ENCODE measurements at places on chromosomes 2 and 18. TPM values are rescaled to one million over a fixed set of nuclear protein-coding genes. Genes with fewer than 3 reads are reported as not detected.

DNA sequence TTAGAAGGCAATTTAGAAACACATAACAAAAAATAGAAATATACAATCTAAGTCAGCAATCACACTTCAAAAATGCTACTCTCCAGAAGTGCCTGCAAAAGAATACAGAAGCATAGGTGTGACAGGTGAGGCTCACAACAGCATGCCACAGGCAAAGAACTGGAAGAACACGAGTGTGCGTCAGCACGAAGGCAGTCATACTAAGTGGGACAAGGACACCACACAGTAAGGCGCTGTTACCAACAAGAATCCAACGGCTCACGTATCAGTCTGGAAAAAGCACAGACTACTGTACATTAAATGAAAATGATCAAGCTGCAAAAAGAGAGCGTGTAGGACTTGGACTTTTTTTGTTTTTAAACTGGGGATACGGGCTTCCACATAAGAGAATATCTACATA lies 18.7 kb downstream of the HDLBP start:
- H3K4me3 ChIP-seq: no peak overlapping the region
- DNase-seq: no peak
- peaks cover 24% of the 10 kb centered on the region for H3K4me1 ChIP-seq

Gene ABCG5
- total RNA-seq: not detected

Gene ATRAID
- 109 TPM for total RNA-seq

- H3K27me3 ChIP-seq: no peaks in the 10 kb centered on the region
- H3K36me3 ChIP-seq: no peaks in the 10 kb centered on the region
- H3K4me1 ChIP-seq: peaks cover 2% of the 10 kb centered on the region
- no peak overlapping the region for H3K27ac ChIP-seq
Measured at GRCh38 chr18:42860011-42860410, 255.5 kb downstream of the RIT2 start.

DNA sequence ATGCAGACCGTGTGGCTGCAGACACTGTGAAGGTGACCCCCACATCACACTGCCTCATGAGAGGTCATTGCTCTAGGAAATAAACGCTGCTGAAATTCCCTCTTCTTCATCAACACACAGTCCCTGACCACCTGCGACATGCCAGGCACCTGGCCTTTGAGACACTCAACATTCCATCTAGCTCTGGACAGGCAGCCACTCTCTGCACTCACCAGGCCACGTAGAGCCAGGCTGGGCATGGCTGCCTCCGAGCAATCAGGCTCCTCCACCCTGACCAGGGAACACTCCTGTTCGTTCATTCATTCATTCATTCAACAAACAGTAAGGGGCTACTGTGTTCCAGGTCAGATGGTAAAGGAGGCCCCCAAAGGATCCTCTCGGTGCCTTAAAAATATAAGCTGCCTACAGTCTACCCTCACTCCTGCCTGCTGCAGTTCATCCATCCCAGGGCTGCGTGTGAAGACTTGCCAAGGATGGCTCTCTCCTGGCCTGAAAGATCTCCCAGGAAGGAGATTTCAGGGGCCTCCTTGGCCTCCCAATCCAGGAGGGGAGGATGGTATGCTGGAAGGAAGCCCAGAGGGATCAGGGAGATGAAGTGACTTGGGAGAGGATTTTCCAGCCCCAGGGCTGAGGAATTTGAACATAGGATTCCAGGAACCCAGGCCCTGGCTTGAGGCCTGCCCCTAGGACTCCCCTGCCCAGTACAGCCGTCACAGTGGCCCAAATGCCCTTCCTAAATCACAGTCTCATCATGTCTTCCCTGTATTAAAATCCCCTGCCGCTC lies 66.7 kb downstream of the TNS1 start:
- peak overlapping the region; percentile 83 for H3K27ac ChIP-seq
- no peak overlapping the region for H3K4me3 ChIP-seq
- H3K27me3 ChIP-seq: no peaks in the 10 kb centered on the region
- H3K36me3 ChIP-seq: no peaks in the 10 kb centered on the region
- H3K4me1 ChIP-seq: peaks cover 55% of the 10 kb centered on the region

Gene IMP4
- 85.2 TPM for total RNA-seq

DNA sequence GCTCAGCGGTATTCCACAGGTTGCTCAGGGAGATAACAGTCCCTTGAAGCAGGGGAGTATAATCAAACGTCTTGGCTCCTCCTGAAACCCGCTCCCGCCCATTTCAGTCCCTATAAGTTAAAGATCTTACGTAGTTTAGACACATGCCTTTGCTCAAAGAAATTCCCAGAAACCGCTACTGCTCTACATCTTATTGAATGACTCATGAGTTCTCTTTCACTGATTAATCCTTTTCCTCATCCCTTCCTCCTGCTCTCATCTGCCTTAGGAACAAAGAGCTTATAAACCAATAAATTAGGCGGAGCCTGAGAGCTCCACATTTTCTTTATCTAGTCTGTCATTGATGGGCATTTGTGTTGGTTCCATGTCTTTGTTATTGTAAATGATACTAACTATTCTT lies 4.2 kb upstream of the SERPINB4 start:
- no peak overlapping the region for H3K4me3 ChIP-seq
- H3K36me3 ChIP-seq: no peaks in the 10 kb centered on the region
- peaks cover 39% of the 10 kb centered on the region for H3K4me1 ChIP-seq
- H3K27me3 ChIP-seq: no peaks in the 10 kb centered on the region
- DNase-seq: no peak

Data from WTC11 (cell line).